Smooth muscle cell of the umbilical artery (primary cell): ENCODE measurements at places on chromosomes 7 and 10. TPM values are rescaled to one million over a fixed set of nuclear protein-coding genes. Genes with fewer than 3 reads are reported as not detected.

DYNC1I1 gene
- total RNA-seq: 0.69 and 0.89 TPM in 2 replicates

CPA2 gene
- total RNA-seq: not detected in 2 replicates

OIT3 gene
- under 0.01 and 0.09 TPM in 2 replicates for total RNA-seq

OPN1SW gene
- total RNA-seq: not detected in 2 replicates

BTAF1 gene
- total RNA-seq: 63.2 and 70.9 TPM in 2 replicates

TMEM213 gene
- not detected in 2 replicates for total RNA-seq

RALA gene
- total RNA-seq: 14.6 and 28.9 TPM in 2 replicates

SNCG gene
- 1.8 and 3.3 TPM in 2 replicates for total RNA-seq

EMX2 gene
- total RNA-seq: 0.59 and 0.65 TPM in 2 replicates

POU6F2 gene
- not detected in 2 replicates for total RNA-seq

LEP gene
- total RNA-seq: not detected in 2 replicates

ABCB1 gene
- total RNA-seq: 0.05 TPM in 1 of 2 replicates, not detected in the other

PAX2 gene
- not detected in 2 replicates for total RNA-seq

PLEKHS1 gene
- total RNA-seq: not detected in 2 replicates

CALHM1 gene
- total RNA-seq: not detected in 2 replicates

UCMA gene
- total RNA-seq: not detected in 2 replicates

NME8 gene
- total RNA-seq: not detected in 2 replicates

CREB3L2 gene
- 38.6 and 63.4 TPM in 2 replicates for total RNA-seq

FEZF1 gene
- total RNA-seq: not detected in 2 replicates

LOXL4 gene
- total RNA-seq: 113 and 240 TPM in 2 replicates

SPDYE2 gene
- total RNA-seq: not detected in 2 replicates

MSMB gene
- not detected in 2 replicates for total RNA-seq

SNX10 gene
- total RNA-seq: 0.30 and 0.32 TPM in 2 replicates

CRHR2 gene
- total RNA-seq: not detected in 2 replicates

TRPV6 gene
- not detected in 2 replicates for total RNA-seq

RARRES2 gene
- total RNA-seq: 2.7 TPM in 1 of 2 replicates, not detected in the other

TFR2 gene
- 0.83 and 0.89 TPM in 2 replicates for total RNA-seq

WDR86 gene
- 8.6 TPM in 1 of 2 replicates, not detected in the other for total RNA-seq

IL15RA gene
- total RNA-seq: 1.5 and 2.0 TPM in 2 replicates

GPRIN2 gene
- total RNA-seq: not detected in 2 replicates

TRIP6 gene
- total RNA-seq: 46.9 and 54.3 TPM in 2 replicates

HDAC9 gene
- 3.3 and 18.0 TPM in 2 replicates for total RNA-seq

CNNM1 gene
- total RNA-seq: under 0.01 and 0.14 TPM in 2 replicates

POLD2 gene
- total RNA-seq: 53.2 and 78.5 TPM in 2 replicates
